ENCODE measurements at places on chromosomes 6 and 20. TPM values are rescaled to one million over a fixed set of nuclear protein-coding genes. Genes with fewer than 3 reads are reported as not detected.

The CALHM5 gene
- total RNA-seq, result 6.8 TPM

The TMC2 gene
- not detected for total RNA-seq

The RBPJL gene
- total RNA-seq, result not detected

The FAM135A gene
- 21.0 TPM for total RNA-seq

The NKAIN4 gene
- total RNA-seq, result not detected

The METTL24 gene
- 0.09 TPM for total RNA-seq

The ARFGEF2 gene
- 52.7 TPM for total RNA-seq

The SLC2A10 gene
- total RNA-seq, result 37.4 TPM

The LY6G5B gene
- total RNA-seq, result 4.5 TPM

The OXT gene
- total RNA-seq, result not detected

The TNXB gene
- 315 TPM for total RNA-seq

The SAPCD1 gene
- 0.90 TPM for total RNA-seq

The MDFI gene
- not detected for total RNA-seq

The KHDC1L gene
- not detected for total RNA-seq

The VWA7 gene
- 0.36 TPM for total RNA-seq

The ADTRP gene
- total RNA-seq, result 2.6 TPM

The POM121L2 gene
- not detected for total RNA-seq

The COL9A1 gene
- not detected for total RNA-seq

The PHACTR1 gene
- total RNA-seq, result 0.49 TPM

The RIMS1 gene
- total RNA-seq, result not detected

The RAB32 gene
- total RNA-seq, result 20.8 TPM

The RAET1G gene
- total RNA-seq, result 0.82 TPM

The PRDM13 gene
- not detected for total RNA-seq

The CLPSL2 gene
- not detected for total RNA-seq

The SLC4A11 gene
- total RNA-seq, result 0.49 TPM

The WFDC12 gene
- total RNA-seq, result not detected

The C6orf163 gene
- total RNA-seq, result 3.9 TPM

The CRISP2 gene
- not detected for total RNA-seq

The SNAP91 gene
- total RNA-seq, result 0.36 TPM

The SRXN1 gene
- 67.9 TPM for total RNA-seq

The KIF25 gene
- total RNA-seq, result not detected

The RING1 gene
- 46.9 TPM for total RNA-seq

The VSX1 gene
- total RNA-seq, result not detected

The GPX5 gene
- total RNA-seq, result not detected

The APOM gene
- not detected for total RNA-seq

The GTF2H4 gene
- total RNA-seq, result 12.7 TPM

The NKAPL gene
- total RNA-seq, result 1.9 TPM

The ASIP gene
- not detected for total RNA-seq

The LY86 gene
- not detected for total RNA-seq

The HLA-DOA gene
- total RNA-seq, result not detected

The SNRPB2 gene
- 58.6 TPM for total RNA-seq

The GPR6 gene
- total RNA-seq, result not detected

The TENT5A gene
- total RNA-seq, result 40.0 TPM

Measured in fibroblast of the aortic adventitia (primary cell).